ENCODE measurements at places on chromosomes 2 and 18. TPM values are rescaled to one million over a fixed set of nuclear protein-coding genes. Genes with fewer than 3 reads are reported as not detected.

DNAH7 gene
- under 0.01 TPM for total RNA-seq

M1AP gene
- not detected for total RNA-seq

ANTXR1 gene
- total RNA-seq = 86.6 TPM

CCL20 gene
- not detected for total RNA-seq

TLX2 gene
- total RNA-seq = not detected

SDC1 gene
- 2.1 TPM for total RNA-seq

TIA1 gene
- 136 TPM for total RNA-seq

KANSL3 gene
- 23.5 TPM for total RNA-seq

CDK5R2 gene
- total RNA-seq = not detected

CCDC102B gene
- total RNA-seq = 21.9 TPM

COL4A4 gene
- total RNA-seq = under 0.01 TPM

DPYSL5 gene
- 3.7 TPM for total RNA-seq

GALM gene
- 18.3 TPM for total RNA-seq

DCDC2C gene
- not detected for total RNA-seq

AQP12B gene
- total RNA-seq = not detected

TUBA3E gene
- total RNA-seq = not detected

LHCGR gene
- 4.2 TPM for total RNA-seq

MORN2 gene
- total RNA-seq = 12.0 TPM

TTC39C gene
- total RNA-seq = 9.9 TPM

KCNK3 gene
- 0.52 TPM for total RNA-seq

BOK gene
- 25.1 TPM for total RNA-seq

ARMC9 gene
- total RNA-seq = 6.8 TPM

MLPH gene
- total RNA-seq = not detected

ZNF396 gene
- 1.6 TPM for total RNA-seq

CIB4 gene
- not detected for total RNA-seq

CHRND gene
- 32.9 TPM for total RNA-seq

CRYGC gene
- total RNA-seq = not detected

HAAO gene
- total RNA-seq = 4.2 TPM

GPR55 gene
- not detected for total RNA-seq

TAF4B gene
- 3.7 TPM for total RNA-seq

GCG gene
- 5.2 TPM for total RNA-seq

SERPINB10 gene
- total RNA-seq = 1.0 TPM

HTR2B gene
- total RNA-seq = 0.52 TPM

ADRA2B gene
- total RNA-seq = 2.1 TPM

RNF152 gene
- total RNA-seq = 17.2 TPM

SMAD7 gene
- total RNA-seq = 8.9 TPM

HNMT gene
- total RNA-seq = 43.3 TPM
